ENCODE measurements at places on chromosomes 4 and X.

- DNase-seq = no peak
These were observed 9.6 kb upstream of the MTMR1 start for GRCh38 chrX:150683536-150684146.

- DNase-seq = no peak
These were observed 582.6 kb downstream of the RAPGEF2 start for GRCh38 chr4:159685340-159686092.

- DNase-seq = no peak
These were observed 102.4 kb downstream of the PARM1 start for GRCh38 chr4:75035321-75035720.

- DNase-seq = no peak
These were observed 329.7 kb upstream of the GATB start for GRCh38 chr4:152090543-152090942.

DNA sequence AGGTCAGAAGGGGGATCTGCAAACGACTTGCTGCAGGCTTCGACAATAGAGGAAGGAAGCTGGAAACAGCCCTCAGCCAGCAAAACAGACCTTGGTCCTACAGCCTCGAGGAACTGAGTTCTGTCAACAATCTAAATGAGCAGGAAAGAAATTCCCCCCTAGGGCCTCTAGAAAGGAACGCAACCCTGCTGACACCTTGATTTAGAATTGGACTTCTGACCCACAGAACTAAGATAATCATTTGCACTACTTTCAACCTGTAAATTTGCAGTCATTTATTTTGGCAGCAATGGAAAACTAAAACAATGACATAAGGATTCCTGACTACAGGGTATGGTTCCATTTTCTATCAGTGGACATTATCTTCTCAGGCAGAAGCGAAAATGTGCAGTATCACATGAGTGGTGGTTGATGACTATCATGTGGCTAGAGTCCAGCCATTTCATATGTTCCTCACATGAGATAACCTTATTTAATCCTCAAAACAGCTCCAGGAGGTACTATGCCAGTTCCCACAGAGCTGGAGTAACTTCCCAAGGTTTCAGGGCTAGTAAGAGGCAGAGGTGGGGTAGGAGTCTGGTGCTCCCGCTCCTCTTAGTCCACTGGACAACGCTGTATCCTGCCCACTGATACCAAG, 61.6 kb downstream of the SAT1 start:
- DNase-seq = no peak

DNA sequence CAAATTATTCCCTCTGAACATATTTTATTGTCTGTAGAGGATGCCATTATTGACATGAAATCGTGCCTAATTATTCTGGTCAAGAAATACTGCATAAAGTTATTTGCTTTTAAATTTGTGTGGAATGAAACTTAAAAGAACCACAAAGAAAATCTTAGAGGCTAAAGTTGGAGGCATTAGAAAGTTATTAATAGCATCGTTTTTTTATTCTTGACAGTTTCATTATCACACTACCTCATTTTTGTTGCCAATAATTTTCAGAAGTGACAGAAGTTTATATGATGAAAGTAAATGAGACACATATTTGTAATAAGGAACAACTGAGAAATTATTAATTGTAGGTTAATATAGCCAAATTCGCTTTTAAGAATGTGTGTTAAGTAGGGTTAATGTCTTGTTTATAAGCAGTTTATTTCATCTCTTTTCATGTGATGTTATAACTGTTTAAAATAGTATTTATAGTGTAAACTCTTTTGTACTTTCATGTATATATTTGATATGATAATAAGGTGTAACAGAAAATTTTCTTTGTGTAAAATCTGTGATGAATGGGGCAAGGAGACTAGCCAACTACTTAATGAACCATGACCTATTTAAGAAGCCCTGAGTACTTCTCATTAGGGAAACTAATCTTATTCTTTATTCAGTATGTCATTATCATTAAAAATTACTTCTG, 54.5 kb upstream of the GRIA2 start:
- no peak for DNase-seq

GRCh38 chr4:13455411-13455810, 28.7 kb downstream of the RAB28 start:
- no peak for DNase-seq

DNA sequence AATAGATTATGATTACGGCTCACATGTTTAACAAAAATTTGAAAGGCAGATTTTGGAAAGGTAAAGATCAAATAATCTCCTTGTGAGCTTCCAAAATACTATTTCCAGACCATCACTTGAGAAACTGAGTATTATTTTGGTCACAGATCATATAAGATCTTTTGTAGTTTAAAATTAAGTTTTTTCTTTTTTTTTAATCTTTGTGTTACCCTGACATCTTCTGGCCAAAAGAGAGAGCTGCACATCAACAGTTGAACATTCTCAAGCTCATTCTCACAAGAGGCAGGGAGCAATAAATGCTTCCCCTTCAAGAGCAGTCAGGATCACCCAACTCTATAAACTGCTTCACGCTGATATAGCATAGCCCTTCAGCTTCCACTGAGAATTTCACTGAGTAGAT, 15.9 kb downstream of the TMEM192 start:
- DNase-seq = no peak

DNA sequence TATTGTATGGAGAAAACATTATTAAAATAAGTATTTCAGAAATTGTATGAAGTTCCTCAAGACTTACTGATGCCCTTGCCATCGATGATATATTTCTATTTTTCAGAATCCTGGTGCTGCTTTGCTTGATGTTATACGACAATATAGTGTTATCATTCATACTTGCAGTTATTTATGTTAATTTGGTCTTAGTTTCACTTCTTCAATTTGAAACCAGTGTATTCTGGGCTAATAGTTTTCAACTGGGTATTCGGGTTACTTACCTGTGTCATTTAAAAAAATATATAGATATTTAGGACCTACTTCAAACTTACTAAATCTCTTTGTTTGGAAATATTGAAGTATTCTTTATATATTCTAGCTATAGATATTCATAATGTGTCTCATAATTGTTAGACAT, 1414.7 kb downstream of the C4orf33 start:
- no peak for DNase-seq

- DNase-seq = no peak
These were observed 645.8 kb upstream of the ATOH1 start for GRCh38 chr4:93182722-93183121.

GRCh38 chrX:107421337-107421861, 28.1 kb upstream of the FRMPD3 start:
- no peak for DNase-seq

- DNase-seq = no peak
These were observed 103.1 kb upstream of the UGT8 start for GRCh38 chr4:114495471-114495928.

- no peak for DNase-seq
These were observed 940.0 kb upstream of the GRIA3 start for GRCh38 chrX:122244080-122244479.

DNA sequence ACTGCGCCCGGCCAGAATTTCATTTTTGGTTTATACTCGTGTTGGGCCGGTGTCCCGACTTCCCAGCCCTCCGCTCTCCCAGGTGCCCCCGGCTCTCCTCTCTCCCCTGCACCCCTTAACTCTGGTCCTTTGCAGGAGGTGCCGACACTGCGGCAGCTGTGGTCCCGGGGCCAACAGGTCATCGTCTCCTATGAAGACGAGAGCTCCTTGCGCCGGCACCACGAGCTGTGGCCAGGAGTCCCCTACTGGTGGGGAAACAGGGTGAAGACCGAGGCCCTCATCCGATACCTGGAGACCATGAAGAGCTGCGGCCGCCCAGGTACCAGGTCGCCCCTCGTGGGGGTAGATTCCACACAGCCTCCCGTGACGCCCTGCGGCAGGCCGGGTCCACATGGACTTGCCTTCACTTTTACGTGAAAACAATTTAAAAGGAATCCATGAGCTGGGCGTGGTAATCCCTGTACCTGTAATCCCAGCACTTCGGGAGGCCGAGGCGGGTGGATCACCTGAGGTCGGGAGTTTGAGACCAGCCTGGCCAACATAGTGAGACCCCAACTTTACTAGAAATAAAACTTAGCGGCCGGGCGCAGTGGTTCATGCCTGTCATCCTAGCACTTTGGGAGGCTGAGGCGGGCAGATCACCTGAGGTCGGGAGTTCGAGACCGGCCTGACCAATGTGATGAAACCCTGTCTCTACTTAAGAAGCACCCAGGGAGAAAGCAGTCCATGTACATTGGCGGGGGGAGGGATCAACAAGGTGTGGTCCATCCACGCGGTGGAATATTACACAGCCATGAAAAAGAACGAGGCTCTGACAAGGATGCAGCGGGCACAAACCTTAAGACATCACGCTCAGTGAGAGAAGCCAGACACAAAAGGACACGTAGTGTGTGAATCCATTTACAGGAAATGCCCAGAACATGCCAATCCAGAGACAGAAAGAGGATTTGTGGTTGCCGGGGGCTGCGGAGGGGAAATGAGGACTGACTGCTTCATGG, 12.0 kb downstream of the PLCXD1 start:
- DNase-seq = no peak

GRCh38 chr4:11471618-11472017, 42.9 kb upstream of the HS3ST1 start:
- peak; percentile 18 for DNase-seq

DNA sequence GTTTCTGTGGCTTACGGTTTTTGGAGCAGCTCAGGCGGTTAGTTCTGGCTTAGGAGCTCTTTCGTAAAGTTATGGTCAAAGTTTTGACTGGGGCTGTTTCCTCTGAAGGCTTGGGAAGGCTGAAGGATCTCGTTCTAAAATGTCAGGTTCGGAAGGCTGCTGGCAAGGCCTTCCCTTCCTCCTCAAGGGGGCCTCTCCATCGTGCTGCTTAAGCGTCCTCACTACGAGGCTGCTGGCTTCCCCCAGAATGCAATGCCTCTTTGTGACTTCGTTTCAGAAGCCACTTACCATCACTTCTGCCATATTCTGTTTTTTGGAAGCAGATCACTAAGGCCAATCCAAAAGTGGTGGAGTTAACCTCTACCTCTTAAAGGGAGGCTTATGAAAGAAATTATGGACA, 1196.4 kb upstream of the TENM3 start:
- no peak for DNase-seq

DNA sequence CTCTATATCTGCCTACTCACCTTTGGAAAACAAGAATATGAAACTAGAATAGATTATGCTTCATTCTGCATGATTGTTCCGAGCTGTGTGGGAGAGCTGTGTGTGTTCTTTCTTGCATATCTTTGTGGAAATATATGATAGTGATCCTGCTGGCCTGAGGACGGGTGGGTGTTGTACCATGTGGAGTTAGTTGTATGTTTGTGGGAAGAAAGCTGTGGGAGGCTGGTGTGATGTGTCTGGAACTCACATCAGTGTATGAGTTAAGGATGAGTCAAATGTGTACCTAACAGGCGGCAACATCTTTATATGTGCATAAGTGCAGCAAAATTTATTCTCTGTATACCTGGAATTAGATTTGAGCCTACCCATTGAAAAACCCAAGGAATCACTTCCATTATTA, 208.1 kb upstream of the ADGRL3 start:
- no peak for DNase-seq

- DNase-seq = no peak
These were observed 107.3 kb upstream of the RAI2 start for GRCh38 chrX:17968367-17968766.

DNA sequence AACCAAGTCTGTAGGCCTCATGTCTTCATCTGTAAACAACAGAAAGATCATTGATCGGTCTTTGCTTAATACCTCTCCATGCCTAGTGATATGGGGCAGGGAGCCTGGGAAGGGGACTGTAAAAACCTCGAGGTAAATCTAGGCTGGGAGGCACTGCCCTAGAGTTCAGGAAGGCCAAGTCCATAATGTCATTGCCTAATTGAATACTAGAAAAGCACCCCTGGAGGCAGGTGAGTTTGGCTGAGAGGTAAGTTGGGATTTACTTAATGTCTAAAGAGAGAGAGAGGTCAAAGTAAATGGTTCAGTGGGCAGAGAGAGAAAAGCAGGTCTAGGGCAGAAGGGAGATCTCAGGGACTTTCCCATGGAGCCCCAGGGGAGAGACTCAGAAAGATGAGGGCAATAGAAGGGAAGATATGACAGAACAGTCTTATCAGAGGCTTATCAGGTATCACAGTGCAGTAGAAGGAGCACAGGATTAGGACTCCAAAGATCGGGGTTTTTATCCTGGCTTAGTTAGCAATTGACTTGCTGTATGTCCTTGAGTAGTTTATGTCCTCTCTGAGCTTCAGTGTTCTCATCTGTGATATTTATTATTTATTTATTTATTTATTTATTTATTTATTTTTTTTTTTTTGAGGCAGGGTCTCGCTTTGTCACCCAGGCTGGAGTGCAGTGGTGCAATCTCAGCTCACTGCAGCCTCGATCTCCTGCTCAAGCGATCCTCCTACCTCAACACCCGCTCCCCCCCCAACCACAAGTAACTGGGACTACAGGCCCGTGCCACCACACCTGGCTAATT, 85.2 kb downstream of the SLC16A2 start:
- DNase-seq = peak; percentile 75

DNA sequence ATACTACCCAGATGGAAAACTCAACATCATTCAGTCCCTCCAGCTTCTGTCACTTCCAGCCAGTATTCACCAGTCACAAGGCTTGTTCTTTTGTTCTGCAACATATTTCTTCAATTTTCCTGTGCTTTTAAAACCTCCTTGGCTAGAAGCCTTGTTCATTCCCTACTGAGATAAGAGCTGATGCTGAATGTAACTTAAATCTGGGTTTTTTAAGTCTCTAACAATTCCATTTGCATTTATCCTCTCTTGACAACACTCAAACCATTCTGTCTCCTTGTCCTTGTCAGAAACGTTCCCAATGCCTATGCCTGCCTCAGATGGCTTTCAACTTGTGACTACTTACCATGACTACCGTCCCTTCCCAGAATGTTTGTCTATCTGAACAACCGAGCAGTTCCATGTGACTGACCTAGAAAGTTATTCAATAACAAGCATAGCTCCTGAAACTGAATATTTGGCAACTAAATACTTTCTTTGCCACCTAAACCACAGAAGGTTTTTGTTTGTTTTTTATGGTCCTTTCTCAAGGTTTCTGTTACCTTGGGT, 682.9 kb upstream of the GALNTL6 start:
- DNase-seq = no peak

- no peak for DNase-seq
These were observed 25.5 kb downstream of the HPGD start for GRCh38 chr4:174496631-174497432.

DNA sequence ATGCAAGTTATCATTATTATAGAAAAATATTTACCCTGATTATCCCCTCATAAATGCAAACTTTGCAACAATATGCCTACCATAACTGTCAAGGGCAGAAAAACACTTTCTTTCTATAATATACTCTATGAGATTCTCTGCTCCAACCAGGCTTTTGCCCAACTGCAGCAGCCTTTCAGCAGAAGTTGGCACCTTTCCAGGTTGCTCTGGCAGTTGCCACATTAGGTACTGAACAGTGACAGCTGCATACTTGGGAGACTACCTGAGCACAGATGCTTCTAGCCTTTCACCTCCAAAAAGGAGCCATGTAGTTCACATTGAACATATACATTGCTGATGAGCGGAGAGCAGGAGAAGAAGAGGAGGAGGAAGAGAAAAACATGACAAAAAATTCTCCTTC, 69.5 kb upstream of the BRWD3 start:
- DNase-seq = no peak

GRCh38 chr4:169460081-169460480, 152.3 kb downstream of the NEK1 start:
- DNase-seq = no peak

Data from stimulated activated naive B cell treated with anti-CD40 and anti-IgM and Interleukin-4, amounts not matched to agents 10 μg/mL and 1 μg/mL and 100 μg/mL, for 72 hours (primary cell).